Foreskin fibroblast (primary cell): ENCODE measurements at places on chromosomes 5 and 9.

DNA sequence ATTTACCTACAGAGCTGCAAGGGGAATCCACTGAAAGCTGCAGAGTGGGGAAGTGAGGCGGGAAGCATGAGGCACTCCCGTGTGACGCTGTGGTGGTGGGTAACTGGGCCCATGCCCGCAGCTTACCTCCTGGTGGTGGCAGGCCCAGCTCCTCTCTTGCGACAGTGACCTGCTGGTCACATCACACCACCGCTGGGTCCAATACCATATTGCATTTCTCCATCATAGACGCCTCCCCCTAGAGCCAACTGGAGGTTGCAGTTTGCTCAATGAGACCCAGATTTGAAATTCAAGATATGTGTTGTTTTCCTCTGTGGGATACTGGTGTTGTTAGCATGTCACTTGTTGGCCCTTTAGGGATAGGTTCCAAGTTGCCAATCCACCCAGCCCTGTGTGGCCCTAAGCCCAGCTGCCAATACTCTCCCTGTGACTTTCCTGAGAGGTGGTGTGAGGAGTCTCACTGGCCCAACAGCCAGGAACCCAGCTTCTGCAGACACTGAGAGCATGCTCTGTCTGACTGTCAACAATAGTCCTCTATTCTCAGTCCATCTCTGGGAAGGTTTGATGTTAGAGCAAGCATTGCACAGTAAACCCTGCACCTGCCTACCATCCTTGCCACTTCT is 428.3 kb downstream of the GADD45G start:
- no peak for DNase-seq

DNA sequence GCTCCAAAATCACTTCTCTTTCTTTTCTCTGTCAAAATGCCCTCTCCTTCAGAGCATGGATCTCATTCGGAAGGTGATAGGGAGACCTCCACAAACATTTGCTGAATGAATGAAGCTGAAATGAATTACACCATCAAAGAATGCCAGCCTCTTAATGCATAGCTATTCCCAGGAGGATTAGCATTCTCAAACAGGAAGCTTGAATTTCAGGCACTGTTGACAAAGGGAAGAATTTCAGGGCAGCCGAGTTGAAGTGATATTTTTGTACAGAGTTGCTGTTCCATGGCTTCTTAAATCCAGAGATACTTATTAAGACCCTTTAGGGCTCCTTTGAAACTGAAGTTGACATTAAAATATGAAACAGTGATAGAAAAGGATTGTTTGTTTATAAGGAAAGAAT is 18.8 kb downstream of the HBEGF start:
- DNase-seq: peak; percentile 73

GRCh38 chr9:113682297-113682771 is 193.8 kb upstream of the ZNF618 start:
- DNase-seq: peak; percentile 91

DNA sequence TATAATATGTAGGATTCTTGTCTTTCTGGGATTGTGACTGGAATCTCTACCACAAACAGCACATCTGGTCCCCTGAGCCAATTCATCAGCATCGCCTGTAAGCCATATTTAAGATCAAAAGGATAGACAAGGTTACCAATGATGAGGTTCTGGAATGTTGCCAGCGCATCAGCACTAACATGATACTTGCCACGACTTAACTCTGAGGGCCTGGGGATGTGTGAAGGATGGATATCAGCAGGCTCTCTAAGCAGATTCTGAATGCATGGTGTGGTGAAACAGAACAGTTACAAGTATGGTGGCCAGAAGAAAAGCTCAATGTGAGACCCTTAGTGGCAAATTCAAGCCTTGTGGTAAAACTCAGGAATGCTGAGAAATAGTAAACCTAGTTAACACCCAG is 143.0 kb downstream of the XRCC4 start:
- no peak for DNase-seq

DNA sequence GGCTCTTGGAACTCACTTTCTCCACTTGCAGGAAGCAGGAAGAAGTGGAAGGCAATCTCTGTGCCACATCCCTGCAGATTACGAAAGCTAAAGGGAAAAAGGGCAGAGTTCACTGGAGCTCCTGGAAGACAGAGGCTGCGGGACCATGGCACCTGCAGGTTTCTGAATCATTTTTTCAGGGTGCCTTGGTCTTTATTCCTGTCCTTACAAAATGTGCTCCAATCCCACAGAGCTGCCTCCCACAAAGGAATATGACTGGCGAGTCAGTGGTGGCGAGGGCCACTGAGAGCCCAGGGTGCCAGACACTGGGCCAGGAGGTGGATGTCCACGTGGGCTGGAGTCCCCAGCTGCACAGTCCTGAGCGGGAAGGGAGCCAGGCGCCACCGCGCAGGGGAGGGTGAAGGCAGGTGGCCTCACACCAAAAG is 183.0 kb downstream of the FANCC start:
- DNase-seq: no peak

DNA sequence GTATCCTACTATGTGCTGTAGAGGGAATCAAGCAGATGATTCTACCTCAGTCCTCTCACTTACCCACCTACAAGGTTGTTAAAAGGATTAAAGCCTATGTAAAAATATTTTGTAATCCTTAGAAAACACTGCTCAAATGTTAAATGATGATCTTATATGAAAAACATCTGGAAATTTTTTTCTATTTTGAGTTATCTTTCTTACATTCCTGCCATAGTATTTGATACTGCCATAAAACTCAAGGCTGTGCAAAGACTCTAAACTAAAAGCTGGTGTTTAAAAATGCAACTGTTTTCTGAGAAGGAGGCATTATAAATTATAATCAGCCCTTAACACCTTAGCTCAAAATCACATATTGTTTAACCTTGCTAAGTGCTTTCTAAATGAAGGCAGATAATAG is 474.2 kb downstream of the PRELID2 start:
- no peak for DNase-seq

GRCh38 chr5:157494178-157494832 is 34.3 kb downstream of the NIPAL4 start:
- no peak for DNase-seq

DNA sequence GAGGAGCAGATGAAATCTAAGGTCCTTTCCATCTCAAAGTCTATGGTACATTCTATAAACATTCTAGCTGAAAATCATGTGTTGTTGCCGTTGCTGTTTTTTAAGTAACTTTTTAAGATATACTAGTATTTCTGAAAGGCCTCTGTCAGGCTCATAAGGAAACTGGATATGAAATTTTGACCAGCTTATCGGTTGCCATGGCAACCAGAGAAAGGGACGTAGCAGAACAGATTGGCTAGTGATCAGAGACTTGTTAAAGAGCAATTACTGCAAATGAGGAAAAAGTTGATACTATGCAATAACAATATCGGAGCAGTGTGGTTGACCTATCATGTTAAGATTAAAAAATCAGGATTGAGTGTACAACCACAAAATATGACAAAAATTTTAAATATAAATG is 57.0 kb upstream of the RNF180 start:
- DNase-seq: no peak

GRCh38 chr5:1122511-1123294 is 10.8 kb upstream of the SLC12A7 start:
- no peak for DNase-seq

DNA sequence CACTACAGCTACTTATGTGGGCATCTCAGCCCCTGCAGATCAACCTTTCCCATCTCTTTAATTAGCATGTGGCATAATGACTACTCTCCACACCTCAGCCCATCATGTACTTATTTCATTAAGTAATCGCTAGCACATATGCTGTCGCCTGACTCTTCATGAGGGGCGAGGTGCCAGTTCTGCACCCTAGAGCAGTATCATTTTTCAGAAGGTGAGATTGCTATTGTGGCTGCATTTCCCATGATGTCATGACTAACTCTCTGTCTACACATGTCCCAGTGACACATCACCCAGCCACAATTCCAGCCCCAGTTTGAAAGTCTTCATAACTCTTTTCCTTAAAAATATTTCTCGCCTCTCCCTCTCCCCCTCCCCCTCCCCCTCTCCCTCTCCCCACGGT is 7.6 kb upstream of the F2RL1 start:
- DNase-seq: peak; percentile 35

GRCh38 chr5:139185589-139185988 is 12.6 kb downstream of the SIL1 start:
- DNase-seq: no peak

GRCh38 chr5:180495991-180496741 is 2.0 kb downstream of the CNOT6 start:
- no peak for DNase-seq

DNA sequence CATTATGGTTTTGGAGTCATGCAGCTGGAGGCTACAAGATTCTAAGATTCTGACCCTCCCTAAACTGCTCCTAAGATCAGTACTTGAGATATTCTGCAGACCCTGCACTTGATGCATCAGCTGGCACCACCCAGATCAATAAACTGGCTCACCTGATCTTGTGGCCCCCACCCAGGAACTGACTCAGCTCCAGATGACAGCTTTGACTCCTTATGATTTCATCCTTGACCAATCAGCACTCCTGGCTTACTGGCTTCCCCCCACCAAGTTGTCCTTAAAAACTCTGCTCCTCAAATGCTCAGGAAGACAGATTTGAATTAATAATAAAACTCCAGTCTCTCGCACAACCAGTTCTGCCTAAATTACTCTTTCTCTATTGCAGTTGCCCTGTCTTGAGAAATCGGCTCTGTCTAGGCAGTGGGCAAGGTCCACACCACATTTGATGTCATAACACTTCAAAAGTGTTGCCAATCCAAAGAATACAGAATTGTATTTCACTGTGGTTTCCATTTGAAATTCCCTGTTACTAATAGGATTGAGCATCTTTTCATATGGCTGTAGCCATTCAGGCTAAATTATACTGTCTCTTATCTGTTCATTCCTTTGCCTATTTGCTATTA is 14.8 kb upstream of the SLC30A5 start:
- no peak for DNase-seq

- peak; percentile 38 for DNase-seq
Measured at GRCh38 chr9:115671236-115671962, 482.2 kb upstream of the PAPPA start.

- DNase-seq: no peak
Measured at GRCh38 chr5:44046619-44047364, 342.4 kb downstream of the FGF10 start.
